Breast epithelium (tissue), 4 donors: ENCODE measurements at places on chromosomes 6 and 20.

DNA sequence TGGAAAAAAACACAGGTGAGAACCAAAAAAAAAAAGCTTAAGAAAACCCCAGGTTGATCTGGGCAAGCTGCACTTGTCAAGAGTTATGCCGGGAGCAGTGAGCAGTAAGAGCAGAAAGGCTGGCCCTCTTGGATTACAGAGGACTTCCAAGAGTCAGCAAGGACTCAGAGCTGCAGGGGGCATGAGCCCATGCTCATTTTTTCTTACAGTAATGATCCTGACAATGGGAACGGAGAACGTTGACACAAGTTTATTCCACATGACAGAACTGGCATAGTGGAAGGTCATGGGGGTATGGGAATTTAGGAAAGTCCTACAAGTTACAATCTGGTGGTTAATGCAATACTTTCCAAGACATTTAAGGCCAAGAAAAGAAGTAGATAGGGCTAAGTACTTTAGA lies 256.6 kb downstream of the GMDS start:
- no peak for DNase-seq

DNA sequence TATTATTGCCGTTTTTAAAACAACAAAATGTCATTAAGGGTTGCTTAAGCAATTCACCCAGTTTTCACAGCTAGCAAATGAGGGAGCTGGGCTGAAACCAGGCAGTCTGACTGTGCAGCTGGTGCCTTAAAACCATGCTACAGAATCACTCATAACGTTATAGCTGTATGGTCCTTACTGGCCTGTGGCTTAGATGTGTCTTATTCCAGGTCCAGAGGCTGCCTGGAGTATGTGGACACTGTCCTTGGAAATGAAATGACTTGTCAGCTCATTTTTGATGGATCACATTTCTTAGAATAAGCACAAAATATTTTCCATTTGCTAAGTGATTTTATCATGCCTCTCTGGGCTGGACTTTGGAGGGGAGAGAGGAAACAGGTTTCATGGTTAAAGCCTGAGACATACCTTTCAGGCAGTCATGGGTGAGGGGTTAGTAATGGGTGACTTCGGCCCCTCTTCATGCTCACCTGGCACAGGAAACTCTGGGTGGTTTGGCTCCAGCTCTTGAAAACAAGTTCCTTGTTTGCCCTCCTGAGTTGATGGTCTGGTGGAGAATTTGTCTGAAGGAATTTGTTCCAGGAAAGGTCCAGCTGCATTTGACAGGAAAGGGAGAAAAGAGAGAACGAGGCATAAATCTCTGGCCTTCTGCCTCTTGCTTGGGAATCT lies 823.2 kb downstream of the DHX35 start:
- DNase-seq = no peak

DNA sequence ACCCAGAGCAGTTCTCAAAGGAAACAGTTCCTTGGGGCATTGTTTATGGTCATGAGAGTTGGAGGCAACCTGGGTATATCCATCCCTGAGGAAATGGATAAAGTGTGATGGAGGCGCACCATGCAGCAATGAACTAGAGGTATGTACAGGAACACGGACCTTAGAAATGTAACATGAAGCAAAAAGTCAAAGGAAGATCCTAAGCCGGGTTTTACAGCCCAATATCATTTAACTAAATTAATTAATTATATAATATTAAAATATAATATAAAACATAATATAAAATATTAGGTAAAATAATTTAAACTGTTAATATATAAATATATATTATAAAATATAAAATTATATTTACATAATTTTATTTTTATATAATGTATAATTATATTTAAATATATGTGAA lies 44.1 kb upstream of the RNF8 start:
- DNase-seq = no peak

- DNase-seq = no peak
Measured at GRCh38 chr20:57998276-57998675, 230.2 kb downstream of the ANKRD60 start.

GRCh38 chr6:132272776-132273175 lies 128.5 kb downstream of the MOXD1 start:
- DNase-seq = no peak

GRCh38 chr6:24472181-24472580 lies 17.2 kb downstream of the GPLD1 start:
- DNase-seq = no peak

DNA sequence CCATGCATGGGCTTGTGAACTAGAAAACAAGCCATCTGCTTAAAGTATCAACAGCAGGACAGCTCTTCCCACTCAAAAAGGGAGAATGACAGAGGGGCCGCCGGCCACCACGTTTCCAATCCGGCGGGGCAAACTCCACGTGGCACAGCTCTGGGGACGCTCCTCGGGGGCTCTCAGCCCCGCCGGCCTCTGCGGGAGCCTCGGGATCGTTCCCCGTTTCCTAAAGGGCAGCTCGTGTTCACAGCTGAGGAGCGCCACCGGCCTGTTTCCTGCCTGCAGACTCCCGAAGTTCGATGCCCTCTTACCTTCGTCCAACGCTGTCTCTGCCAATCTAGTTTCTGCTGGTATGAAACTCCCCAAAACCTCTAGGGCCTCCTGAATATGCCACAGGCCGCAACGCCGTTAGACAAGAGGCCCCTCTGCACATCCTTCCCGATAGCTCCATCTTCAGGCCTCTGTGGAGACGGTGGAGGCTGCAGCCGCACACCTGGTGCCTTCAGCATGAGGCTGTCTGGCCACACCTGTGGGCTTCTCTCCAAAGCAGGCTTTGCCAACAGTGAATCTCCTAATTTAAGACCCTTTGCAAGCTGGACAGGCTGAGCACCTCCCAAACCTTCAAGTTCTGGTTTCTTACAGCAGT lies 46.5 kb downstream of the KCNQ2 start:
- DNase-seq = no peak

DNA sequence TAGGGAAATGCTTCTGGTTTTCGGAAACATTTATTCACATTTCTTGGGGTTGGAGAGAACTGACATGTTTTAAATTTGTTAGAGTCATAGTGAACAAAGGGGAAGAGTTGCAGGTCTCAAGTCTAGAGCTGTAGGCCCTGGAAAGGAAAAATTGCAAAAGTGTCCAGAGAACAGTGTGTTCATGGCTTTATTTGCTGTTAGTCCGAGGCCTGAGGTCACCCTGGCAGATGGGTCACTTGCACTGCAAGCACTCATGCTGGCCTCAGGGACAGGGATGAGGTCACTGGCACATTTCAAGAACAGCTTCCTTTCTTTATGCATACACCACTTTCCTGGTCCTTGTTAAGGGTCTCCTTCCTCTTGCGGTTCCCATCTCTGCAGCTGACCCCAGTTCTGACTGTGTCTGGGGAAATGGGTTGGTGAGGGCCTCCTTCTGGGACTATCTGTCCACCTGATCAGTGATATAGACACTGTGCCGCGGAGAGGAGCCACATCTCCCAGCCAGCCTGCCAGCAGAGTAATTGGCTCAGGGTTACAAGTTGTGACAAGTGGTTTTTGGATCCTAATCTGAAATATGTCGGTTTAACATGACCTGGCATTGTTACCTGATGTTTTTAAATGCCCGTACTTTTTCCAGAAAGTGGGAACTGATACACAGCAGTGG lies 194.0 kb downstream of the EYA4 start:
- DNase-seq = no peak

- no peak for DNase-seq
Measured at GRCh38 chr6:15608396-15608795, 54.4 kb downstream of the DTNBP1 start.

- no peak for DNase-seq
Measured at GRCh38 chr6:127192911-127193541, 73.6 kb upstream of the RNF146 start.

DNA sequence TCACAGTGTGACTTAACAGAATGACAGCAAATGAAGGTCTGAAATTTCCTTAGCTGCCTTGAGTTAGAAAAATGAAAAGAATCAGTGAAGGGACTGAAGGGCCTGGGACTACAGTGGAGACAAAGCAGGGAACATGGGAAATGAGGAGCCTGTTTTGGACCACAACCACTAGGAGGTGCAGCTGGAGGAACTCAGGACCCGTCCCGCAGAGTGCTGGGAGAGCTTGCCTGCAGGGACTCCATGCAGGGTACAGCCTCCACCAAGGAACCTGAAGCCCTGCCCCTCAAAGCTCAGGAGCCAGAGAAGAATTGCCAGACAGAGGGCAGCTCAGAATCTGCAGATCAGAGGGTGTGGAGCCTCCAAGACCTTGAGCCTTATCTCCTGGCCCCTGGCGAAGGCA lies 50.7 kb downstream of the LRFN2 start:
- no peak for DNase-seq
